ENCODE measurements at places on chromosomes 5 and 9.

DNA sequence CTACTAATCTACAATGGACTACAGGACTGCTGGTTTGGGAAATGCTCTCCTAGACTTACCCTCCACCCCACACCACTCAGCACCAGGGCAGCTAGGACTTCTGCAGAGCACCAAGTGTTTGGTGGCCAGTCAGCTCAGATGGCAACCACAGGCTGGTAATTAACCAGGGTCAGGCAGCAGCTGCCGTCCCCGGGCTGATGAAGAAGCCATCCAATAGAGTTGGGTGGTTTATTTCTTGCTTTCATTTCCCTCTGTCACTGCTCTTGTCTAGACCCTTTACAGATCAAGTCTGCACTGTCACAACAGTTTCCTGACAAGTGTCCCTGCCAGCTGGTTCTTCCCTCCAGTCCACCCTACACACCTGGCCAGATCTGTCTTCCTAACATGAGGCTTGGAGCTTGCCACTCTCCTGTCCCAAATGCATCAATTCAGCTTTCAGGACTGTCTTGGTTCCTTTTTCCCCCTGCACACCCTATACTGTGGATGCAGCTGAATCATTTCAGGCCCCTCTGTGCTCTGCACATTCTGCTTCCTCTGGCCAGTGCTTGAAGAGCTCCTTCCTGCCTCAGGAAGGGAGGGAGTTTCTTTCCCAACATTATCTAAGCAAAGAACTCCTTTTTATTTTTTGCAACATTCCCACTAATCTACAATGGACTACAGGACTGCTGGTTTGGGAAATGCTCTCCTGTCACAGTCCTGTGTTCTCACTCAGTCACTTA is 30.2 kb upstream of the HSPA9 start:
- H3K4me1 ChIP-seq = peaks cover 10% of the 10 kb centered on the region
- no peaks in the 10 kb centered on the region for H3K27me3 ChIP-seq
- no peak overlapping the region for H3K4me3 ChIP-seq
- no peak for DNase-seq
- H3K36me3 ChIP-seq = no peaks in the 10 kb centered on the region

- no peaks in the 10 kb centered on the region for H3K36me3 ChIP-seq
- H3K27me3 ChIP-seq = no peaks in the 10 kb centered on the region
- DNase-seq = no peak
- H3K4me3 ChIP-seq = no peak overlapping the region
- no peak overlapping the region for H3K27ac ChIP-seq
These were observed 7.5 kb upstream of the FAM120AOS start for GRCh38 chr9:93460689-93461413.

GRCh38 chr5:15103864-15104263 is 232.3 kb upstream of the ANKH start:
- H3K27me3 ChIP-seq = no peaks in the 10 kb centered on the region
- no peaks in the 10 kb centered on the region for H3K36me3 ChIP-seq
- H3K27ac ChIP-seq = no peak overlapping the region
- no peaks in the 10 kb centered on the region for H3K4me1 ChIP-seq
- no peak for DNase-seq

DNA sequence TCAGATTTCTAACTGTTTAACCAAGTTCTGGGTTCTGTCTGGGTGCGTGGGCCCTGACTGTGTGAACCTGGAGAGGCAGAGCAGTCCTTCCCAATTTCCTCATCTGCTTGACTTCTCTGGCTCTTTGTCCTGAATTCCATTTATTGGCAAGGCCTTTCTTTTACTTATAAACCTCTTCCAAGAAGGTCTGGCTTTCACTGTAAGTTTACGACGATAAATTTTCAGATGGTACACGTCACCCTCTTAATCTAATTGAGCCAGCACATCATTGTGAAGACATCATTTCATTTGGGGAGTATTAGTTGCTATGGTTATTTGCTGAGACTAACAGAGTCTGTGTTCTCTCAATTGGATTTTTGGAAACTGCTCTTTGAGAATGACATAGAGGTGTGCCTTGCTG is 92.4 kb downstream of the ARHGAP26 start:
- no peak overlapping the region for H3K4me3 ChIP-seq
- no peaks in the 10 kb centered on the region for H3K36me3 ChIP-seq
- no peaks in the 10 kb centered on the region for H3K27me3 ChIP-seq
- DNase-seq = no peak
- no peak overlapping the region for H3K27ac ChIP-seq

DNA sequence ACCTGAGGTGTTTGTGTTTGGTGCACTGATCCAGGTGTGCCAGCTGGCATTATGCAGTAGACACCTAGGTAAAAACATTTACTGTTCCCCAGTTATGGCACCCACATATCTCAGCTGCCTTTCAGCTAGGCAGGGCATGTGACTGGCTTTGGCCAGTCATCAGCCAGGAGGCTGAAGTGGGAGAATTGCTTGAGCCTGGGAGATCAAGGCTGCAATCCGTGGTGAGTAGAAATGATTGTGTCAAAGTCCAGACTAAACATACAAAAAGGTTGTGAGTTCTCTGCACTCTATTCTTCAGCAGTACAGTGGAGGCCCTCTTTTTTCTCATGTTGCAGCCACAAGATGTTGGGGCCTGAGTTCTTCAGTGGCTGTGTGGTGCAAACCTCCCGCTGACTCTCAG is 3.2 kb upstream of the FBLL1 start:
- no peak overlapping the region for H3K4me3 ChIP-seq
- no peaks in the 10 kb centered on the region for H3K4me1 ChIP-seq
- DNase-seq = peak; percentile 49
- H3K27ac ChIP-seq = no peak overlapping the region
- H3K27me3 ChIP-seq = no peaks in the 10 kb centered on the region
- no peaks in the 10 kb centered on the region for H3K36me3 ChIP-seq

- no peaks in the 10 kb centered on the region for H3K27me3 ChIP-seq
- H3K27ac ChIP-seq = no peak overlapping the region
- H3K4me3 ChIP-seq = no peak overlapping the region
These were observed 364.4 kb upstream of the RIOK2 start for GRCh38 chr5:97547430-97547829.

GRCh38 chr9:4404156-4404555 is 86.1 kb upstream of the SLC1A1 start:
- DNase-seq = no peak
- no peak overlapping the region for H3K4me3 ChIP-seq

GRCh38 chr5:143284521-143284920 is 119.0 kb downstream of the NR3C1 start:
- H3K4me1 ChIP-seq = no peaks in the 10 kb centered on the region
- no peak overlapping the region for H3K4me3 ChIP-seq
- H3K27ac ChIP-seq = no peak overlapping the region
- DNase-seq = no peak

- H3K4me1 ChIP-seq = no peaks in the 10 kb centered on the region
These were observed 177.7 kb downstream of the PAPPA start for GRCh38 chr9:116331241-116331640.

GRCh38 chr5:10896016-10896415 is 135.0 kb upstream of the DAP start:
- peak overlapping the region; percentile 6 for H3K27ac ChIP-seq
- no peak for DNase-seq
- no peaks in the 10 kb centered on the region for H3K4me1 ChIP-seq
- H3K27me3 ChIP-seq = no peaks in the 10 kb centered on the region
- H3K36me3 ChIP-seq = no peaks in the 10 kb centered on the region
- no peak overlapping the region for H3K4me3 ChIP-seq

GRCh38 chr9:13432904-13433303 is 153.4 kb upstream of the MPDZ start:
- no peak overlapping the region for H3K4me3 ChIP-seq
- H3K36me3 ChIP-seq = no peaks in the 10 kb centered on the region
- H3K27me3 ChIP-seq = no peaks in the 10 kb centered on the region
- no peak for DNase-seq
- no peak overlapping the region for H3K27ac ChIP-seq
- no peaks in the 10 kb centered on the region for H3K4me1 ChIP-seq

DNA sequence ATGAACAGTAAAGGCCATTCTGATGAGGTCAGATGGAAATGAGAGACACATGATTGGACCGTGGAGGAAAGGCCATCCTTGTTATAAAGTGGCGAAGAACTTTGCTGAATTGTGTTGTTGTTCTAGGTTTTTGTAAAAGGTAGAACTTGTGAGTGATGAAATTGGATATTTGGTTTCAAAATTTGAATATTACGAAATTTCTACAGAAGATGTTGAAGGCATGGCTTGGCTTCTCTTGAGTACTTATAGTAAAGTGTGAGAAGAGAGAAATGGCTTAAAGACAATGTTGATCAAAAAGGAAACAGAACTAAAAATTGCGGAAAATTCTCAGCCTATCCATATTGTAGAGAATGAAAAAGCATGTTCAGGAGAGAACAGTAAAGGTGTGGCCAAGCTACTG is 166.6 kb upstream of the S1PR3 start:
- no peak overlapping the region for H3K4me3 ChIP-seq
- no peak overlapping the region for H3K27ac ChIP-seq
- no peaks in the 10 kb centered on the region for H3K36me3 ChIP-seq
- H3K4me1 ChIP-seq = no peaks in the 10 kb centered on the region
- H3K27me3 ChIP-seq = no peaks in the 10 kb centered on the region

- H3K36me3 ChIP-seq = peaks cover 1% of the 10 kb centered on the region
- no peak overlapping the region for H3K27ac ChIP-seq
- no peaks in the 10 kb centered on the region for H3K27me3 ChIP-seq
These were observed 128.8 kb upstream of the CACNA1B start for GRCh38 chr9:137748741-137749140.

DNA sequence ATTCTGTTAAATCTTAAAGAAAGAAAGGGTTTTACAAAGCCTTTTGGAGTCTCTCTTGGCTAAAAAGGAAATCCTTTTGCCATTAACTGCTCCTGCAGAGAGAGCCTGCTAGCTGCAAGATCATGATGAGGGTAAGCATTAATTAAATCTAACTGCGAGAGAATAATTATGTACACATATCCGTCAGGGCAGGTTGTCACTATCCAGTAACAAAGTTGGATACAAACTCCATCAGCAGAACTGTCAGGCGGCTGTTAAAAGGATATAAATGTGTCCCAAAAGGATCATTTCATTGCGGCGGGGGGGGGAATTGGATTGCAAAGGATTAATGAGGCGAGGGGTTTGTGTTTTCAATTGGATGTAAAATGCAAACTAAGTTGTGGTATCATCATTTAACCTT is 289.3 kb downstream of the ASTN2 start:
- no peaks in the 10 kb centered on the region for H3K27me3 ChIP-seq
- no peak overlapping the region for H3K27ac ChIP-seq
- H3K4me1 ChIP-seq = no peaks in the 10 kb centered on the region
- DNase-seq = no peak
- no peaks in the 10 kb centered on the region for H3K36me3 ChIP-seq

DNA sequence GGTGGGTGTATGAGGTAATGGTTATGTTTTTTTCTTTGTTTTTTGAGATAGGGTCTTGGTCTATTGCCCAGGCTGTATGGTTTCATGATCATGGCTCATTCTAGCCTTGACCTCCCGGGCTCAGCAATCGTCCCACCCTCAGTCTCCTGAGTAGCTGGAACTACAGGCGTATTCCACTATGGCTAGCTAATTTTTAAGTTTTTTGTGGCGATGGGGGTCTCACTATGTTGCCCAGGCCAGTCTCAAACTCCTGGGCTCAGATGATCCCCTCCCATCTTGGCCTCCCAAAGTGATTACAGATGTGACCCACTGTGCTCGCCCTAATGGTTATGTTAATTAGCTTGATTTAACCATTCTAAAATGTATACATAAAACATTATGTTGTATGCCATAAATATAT is 5.6 kb downstream of the CNTLN start:
- H3K27me3 ChIP-seq = no peaks in the 10 kb centered on the region
- no peaks in the 10 kb centered on the region for H3K4me1 ChIP-seq
- no peaks in the 10 kb centered on the region for H3K36me3 ChIP-seq

DNA sequence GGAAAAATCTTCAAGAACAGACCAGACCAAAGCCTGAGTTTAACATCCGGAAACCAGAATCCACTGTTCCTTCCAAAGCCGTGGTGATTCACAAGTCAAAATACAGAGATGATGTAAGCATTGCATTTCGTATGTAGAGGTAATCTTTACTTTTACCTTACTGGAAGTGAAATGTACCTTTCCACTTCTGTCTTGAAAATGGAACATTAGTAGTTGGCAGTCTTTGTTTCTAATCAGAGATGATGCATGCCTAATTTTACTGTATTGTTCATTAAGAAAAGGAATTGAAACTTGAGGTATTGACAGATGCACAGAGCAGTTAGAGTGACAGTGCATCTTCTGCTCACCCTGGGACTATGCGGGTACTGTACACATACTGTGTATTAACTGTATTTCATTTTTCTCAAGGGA is 34.6 kb downstream of the HABP4 start:
- H3K36me3 ChIP-seq = peaks cover 2% of the 10 kb centered on the region
- H3K27me3 ChIP-seq = no peaks in the 10 kb centered on the region
- H3K27ac ChIP-seq = no peak overlapping the region
- no peak overlapping the region for H3K4me3 ChIP-seq

GRCh38 chr9:131708226-131709002 is 31.5 kb downstream of the RAPGEF1 start:
- peak overlapping the region; percentile 58 for H3K27ac ChIP-seq
- H3K4me1 ChIP-seq = peaks cover 50% of the 10 kb centered on the region
- no peaks in the 10 kb centered on the region for H3K36me3 ChIP-seq
- H3K27me3 ChIP-seq = no peaks in the 10 kb centered on the region
- no peak for DNase-seq
- H3K4me3 ChIP-seq = no peak overlapping the region

DNA sequence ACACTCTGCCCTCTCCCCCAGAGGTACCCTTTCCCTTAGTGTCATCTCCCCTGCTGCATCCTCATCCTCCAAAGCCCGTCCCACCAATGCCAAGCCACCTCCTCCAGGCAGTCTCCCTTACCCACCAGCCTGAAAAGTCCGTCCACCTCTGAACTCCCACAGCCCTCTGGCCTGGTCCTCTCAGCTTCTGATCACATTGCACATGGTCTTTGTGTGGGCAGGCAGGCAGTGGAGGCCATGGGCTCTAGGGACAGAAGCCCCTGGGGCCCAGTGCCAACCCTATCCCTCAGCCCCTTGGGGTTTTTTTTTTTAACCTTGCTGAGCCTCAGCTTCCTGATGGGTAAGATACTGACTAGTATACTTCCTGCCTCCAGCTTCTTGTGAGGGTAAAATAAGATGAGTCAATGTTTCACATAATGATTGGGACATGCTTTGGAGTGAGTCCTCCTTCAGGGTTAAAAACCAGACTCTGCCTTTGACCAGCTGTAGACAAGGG is 19.4 kb downstream of the CSF1R start:
- H3K27me3 ChIP-seq = no peaks in the 10 kb centered on the region
- DNase-seq = no peak
- peak overlapping the region; percentile 36 for H3K27ac ChIP-seq
- peaks cover 6% of the 10 kb centered on the region for H3K4me1 ChIP-seq
- H3K4me3 ChIP-seq = no peak overlapping the region

DNA sequence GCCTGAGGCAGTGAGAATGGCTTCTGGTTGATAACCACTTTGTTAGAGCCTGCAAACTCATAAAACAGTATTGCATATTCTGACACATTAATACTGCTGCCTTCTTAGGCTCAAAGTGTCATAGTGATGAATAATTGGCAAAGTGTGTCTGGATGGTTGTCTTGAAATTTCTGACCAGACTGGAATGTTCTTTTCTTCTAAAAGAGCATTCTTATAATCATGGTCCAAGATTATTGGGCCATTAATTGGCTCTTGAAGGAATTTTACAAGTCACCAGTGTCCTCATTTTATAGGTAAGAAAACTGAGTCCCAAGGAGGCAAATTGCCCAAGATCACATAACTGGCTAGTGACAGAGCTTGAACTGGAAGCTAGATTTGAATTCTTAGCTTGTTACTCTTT is 111.7 kb downstream of the PCSK1 start:
- no peaks in the 10 kb centered on the region for H3K36me3 ChIP-seq
- DNase-seq = no peak
- no peak overlapping the region for H3K4me3 ChIP-seq
- H3K27me3 ChIP-seq = no peaks in the 10 kb centered on the region

GRCh38 chr5:113123618-113124017 is 147.0 kb downstream of the DCP2 start:
- no peaks in the 10 kb centered on the region for H3K27me3 ChIP-seq
- peak; percentile 12 for DNase-seq
- no peaks in the 10 kb centered on the region for H3K36me3 ChIP-seq
- H3K27ac ChIP-seq = no peak overlapping the region
